ENCODE measurements at places on chromosomes 1 and 21.

DNA sequence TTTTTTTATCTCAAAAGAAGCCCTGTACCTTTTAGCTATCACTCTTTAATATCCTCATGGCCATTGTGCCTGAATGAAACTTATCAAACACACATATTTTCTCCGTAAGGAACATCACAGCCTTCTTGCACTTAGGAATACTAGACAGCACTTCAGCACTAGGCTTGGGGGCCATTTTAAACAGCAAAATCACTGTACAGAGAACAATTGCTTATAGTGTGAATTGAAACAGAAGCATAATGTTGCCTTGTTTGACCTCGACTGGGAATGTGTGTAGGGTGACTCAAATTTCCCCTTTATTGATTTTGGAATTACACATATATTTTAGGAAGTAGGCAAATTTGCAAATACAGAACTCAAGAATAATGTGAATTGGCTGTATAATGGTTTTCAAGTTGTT lies 36.4 kb downstream of the KYAT3 start:
- no peak for DNase-seq

DNA sequence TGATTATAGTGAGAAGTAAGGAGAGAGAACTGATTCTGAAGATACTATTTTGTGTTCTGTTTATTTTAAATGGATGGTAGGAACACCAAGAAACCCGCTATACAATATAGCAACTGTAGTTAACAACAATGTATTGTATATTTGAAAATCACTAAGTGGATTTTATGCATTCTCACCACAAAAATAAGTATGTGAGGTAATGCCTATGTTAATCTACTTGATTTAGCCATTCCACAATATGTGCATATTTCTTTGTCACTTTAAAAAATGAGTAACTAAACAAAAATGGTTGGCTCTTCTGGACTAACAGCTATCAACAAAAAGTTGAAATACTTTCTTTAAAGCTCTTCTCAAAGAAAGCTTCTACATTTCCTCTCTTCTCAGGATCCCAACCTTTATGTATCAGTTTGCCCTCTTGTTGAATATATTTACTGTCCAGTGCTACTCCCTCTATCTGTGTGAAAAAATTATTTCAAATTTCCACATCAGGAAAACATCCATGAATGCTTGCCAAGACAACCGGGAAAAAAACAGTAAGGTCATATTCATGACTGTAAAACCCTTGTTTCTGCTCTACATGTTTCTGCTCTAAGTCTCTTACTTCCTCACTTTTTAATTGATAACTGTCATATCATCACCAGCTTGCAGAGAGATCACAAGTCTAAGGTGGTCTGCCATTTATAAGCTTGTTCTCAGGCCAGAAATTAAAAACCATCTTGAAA lies 27.0 kb downstream of the CLCA4 start:
- DNase-seq: no peak

DNA sequence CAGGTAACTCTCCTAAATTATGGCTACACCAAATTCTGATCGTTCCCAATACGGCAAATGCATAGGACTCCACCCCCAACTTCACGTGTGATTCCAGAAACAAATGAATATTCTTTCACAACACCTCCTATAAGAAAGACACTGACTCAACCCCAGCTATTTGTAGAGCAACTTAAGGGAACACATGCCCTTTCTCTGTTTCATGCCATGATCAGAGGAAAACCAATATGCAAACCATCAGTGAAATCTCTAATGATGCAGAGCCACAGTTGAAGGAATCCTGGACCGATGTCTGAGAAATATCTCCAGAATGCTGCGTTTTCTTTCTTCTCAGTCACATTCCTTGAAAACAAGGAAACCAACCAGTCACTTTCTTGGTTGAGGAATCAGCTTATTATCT lies 164.2 kb upstream of the PTBP2 start:
- DNase-seq: no peak

DNA sequence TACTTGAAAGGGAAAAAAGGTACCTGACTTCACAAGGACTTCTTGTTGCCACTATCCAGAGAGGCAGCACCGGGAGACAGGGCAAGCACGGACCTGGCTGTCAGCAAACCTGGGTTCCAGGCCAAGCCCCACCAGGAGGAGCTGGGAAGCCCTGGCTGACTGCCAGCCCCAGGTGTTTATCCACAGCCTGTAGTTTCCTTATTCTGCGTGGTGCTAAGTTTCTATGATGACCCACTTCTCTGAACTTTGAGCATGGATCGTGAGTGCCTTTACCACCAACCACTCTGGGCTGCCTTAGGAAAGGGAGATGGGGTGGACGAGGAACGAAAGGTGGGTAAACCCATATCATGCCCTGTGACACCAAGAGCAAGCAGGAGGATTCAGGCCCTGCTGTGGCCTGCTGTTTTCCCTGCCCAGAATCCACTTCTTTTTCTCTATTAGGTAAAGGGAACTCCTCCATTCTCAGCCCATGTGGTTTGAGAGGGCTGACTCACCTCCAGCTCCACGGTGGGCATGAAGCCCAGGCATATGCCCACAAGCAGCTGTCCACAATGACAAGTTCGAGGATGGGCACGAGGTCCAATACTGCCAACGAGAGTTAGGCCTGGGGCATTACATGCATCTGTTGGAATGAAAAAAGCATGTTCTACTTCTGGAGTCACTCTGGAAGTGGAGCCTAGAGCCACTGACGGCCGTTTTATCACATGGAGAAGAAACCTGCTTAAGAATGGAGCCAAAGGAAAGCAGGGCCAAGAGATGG lies 20.3 kb downstream of the TSPAN2 start:
- DNase-seq: no peak

DNA sequence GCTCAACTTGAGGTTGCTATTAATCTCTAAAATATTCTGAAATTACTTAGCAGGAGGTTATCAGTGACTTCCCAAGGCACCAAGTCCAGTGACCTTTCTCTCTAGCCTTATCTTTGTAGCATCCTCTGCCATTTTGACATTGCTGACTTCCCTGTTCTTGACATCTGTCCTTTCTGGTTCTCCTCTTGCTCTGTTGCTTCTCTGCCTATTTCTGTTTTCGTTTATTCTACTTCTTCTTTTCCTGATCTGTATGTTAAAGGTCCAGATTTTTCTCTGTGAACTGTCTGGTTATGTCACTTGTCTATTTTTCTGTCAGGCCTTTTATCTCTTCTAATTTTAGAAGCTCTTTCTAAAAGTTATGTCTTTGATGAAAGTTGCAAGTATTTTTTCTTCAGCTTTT lies 178.8 kb downstream of the VPS13D start:
- no peak for DNase-seq

DNA sequence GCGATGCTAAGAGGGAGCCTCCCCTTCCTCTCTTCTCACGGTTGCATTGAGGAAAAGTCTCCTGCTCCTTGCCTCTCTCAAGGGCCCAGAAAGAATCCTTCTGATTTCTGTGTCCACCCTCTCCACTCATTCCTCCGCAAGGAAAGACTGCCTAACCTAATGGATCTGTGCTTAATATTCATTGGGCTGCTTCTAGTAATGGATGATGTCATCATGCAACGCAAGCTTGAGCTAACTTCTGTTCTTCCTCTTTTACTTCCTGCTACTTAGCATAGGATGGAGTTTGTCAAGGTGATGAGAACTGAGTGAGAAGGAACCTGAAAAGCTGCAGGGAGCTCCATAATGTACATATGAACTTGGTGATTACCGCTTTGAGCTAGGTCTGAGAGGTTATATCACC lies 35.2 kb upstream of the HMGB4 start:
- DNase-seq: no peak

DNA sequence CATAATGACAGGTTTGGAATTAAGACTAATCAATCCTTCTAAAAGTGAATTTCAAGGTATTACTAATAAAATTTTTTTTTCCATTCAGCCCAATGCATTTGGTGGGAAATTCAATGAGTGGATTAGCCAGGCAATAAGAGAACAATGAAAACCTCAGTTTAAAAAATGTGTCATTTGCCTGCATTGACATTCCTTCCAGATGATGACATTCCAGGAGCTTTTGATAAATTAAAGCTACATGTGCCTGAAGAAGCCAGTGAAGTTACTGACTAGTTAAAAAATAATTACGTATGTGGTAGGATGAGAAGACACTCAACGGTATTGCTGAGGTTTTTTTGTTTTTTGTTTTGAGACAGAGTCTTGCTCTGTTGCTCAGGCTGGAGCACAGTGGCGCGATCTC lies 37.9 kb upstream of the RC3H1 start:
- DNase-seq: no peak

DNA sequence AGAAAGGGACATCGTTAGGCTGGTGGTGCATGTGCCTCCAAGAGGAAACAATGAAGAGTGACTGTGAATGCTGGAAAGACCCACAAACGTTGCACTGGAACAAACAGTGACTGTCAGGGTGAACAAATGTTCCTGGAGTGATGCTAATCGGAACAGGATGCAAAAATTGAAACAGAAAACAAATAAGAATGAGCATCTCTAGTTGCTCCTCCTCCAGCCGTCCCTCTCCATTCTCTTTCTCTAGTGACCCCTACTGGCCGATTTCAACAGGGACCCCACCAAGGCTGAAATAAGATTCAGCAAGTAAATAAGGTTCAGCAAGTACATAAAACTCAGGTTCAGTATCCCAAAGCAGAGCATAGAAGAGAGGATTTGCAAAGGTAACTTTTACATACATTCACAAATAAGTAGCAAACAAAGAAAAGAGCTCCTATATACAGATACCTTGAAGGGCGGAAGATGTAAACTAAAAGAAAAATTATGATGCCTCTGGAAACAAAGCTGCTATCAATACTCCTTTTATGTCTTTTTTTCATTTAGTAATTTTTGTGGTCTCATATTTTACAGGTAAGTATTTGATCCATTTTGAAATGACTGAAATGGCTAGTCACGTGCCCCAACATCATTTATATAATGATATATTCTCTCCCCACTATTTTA lies 836.1 kb upstream of the ADAMTS5 start:
- DNase-seq: peak; percentile 3

GRCh38 chr1:156496211-156496761 lies 4.3 kb downstream of the MEF2D start:
- DNase-seq: no peak

- no peak for DNase-seq
Observed at GRCh38 chr21:32705139-32705538, 22.7 kb downstream of the SYNJ1 start.
